ENCODE measurements at places on chromosomes 12 and 14.

DNA sequence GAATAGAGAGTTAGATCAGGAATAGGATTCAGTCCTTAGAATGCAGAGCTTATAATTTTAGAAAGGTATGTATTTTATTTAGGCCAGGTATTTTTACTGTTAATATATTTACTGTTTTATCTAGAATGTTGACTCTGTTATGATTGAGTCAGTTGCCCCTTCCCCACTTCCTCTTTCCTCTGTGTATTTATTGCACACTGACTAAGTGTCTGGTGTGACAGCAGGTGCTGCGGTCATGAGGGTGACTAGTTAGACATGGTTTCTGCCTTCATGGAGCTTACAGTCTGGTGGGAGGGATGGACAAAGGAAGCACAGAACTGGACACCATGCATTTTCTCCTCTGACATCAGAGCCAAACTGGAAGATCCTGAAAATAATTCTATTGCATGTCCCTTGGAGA lies 159.8 kb downstream of the CACNA1C start:
- no peak for DNase-seq

DNA sequence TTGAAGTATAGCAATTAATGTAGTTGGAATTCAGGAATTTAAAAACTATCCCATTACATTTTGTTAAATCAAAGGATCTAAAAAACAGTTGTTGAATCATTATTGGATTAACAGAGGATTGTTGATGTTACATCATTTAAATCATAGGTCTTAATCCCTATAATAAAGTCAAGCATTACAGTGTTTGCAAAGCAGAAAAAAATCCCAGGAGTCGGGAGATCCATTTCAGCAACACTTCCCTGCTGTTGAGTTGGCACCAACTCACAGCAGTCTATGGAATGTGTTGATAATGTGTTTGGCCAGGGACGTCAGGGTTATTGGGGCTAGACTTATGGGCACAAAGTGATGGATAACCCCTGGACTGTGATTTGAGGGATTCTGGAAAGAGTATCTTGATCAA lies 99.1 kb upstream of the TMTC1 start:
- DNase-seq = no peak

DNA sequence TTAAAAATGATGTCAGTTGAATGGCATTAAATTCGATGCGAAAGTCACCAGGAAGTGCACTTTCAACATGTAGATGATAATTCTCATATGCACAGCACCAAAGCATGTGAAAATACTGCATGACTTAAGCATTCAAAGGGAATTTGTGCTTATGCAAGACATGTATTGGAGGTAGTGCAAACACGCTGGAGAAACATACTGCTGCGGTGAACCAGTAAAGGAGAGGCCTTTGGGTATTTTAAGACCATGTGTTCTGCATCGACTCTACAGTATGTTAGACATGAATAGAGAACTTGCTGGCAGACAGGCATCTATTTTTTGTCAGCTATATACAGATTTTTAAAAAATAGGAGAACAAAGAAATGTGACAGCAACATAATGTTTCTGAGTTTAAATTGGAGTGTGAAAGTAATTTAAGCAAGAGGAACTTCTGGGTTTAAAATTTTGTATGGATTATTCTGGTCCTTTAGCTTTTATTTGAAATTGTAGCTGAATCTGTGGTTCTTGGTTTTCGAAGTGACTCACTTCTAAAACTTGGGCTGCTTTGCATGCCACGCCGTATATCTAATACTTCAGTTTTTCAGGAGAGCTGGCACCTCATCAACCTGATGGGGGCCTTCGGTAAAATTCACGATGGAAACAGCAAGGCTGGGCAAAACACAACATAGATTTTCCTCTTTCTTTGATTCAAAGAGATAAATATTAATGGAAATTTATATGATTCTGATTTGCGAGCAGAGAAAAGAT lies 408.7 kb downstream of the APAF1 start:
- no peak for DNase-seq

DNA sequence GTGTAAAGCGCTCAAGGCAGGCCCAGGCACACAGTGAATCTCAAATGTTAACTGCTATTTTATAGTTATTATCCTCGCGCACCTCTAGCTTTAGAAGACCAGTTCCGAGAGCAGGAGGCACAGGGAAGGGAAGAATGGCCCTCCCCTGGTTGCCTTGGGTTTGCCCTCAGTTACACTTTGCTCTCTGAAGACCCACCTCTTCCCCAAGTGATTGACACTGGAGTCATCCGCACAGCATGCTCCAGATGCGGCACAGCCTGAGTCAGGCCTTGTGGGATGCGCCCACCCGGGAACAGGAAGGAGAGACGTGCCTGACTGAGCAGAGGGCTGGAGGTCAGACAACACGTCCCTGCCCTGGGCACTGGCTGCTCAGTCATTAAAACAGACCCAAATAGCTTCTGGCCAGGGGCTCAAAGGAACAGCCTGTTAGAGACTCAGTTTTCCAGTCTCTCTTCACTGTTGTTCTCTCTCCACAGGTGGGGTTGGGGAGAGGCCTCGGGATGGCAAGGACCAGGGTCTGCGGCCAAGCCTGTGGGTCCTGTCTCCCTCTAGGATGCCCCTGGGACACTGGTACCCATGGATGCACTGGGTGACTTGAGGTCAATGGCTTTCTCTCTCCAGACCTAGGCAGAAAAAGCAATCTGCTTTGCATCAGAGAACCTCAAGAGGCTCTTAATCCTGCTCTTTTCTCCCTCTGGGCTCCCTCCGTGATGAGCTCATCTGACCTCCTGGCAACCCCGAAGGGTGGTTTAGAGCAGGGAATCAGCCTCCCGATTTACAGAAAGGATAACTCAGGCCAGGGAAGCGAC lies 13.6 kb upstream of the MLXIP start:
- no peak for DNase-seq

DNA sequence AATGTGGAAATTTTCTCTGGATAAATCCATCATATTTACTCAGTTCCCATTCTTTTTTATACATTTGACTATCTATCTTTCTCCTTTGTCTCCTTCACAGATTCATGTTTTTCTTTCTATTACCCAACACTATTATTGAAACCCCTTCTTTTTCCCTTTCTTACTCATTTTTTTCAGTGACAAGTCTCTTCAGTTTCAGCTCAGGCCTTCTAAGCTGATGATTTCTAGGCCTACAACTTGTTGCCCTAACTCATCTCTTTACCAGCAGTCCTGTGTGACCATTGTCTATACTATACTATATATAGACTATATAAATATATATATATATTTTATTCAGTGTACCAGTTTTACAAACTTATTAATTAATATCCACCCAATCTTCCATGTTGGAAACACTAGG lies 31.8 kb downstream of the SLC16A7 start:
- DNase-seq = no peak

GRCh38 chr14:99393059-99393655 lies 87.5 kb downstream of the SETD3 start:
- no peak for DNase-seq

- peak; percentile 41 for DNase-seq
Observed at GRCh38 chr12:6927379-6928021, at the start of gene ATN1. Gene ATN1 (plus strand): TSS chr12:6927959. CDS start chr12:6934002, 6,043 bp downstream.

DNA sequence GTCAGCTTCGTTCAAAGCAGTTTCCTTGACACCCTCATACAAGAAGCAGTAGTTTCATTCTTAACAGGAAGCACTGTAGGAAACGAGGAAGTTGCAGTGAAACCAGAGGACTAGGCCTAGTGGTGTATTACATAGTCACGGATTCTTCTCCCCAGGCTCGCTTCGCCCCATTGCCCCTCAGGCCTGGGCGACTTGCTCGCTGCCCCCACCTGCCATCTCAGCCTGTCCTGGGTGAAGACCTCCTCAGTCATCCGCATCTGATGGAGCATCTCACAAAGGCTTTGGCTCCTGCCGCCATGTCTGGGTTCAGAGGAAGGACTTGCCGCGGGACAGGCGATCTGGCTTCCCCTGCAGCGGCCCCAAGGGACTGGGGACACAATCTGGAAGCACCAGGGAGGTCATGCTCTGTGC lies 93.5 kb downstream of the LMNTD1 start:
- no peak for DNase-seq

DNA sequence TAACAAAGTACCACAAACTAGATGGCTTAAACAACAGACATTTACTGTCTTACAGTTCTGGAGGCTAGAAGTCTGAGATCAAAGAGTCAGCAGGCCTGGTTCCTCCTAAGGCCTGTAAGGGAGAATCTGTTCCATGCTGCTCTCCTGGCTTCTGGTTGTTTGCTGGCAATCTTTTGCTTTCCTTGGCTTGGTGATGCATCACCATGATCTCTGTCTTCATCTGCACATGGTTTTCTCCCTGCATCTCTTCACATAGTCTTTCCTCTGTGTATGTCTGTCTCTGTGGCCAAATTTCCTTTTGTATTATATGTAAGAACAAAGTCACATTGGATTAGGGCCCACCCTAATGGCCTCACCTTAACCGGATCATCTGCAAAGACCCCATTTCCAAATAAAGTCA lies 168.5 kb downstream of the CAPZA3 start:
- no peak for DNase-seq

- DNase-seq = no peak
Observed at GRCh38 chr14:98189062-98189461, 1082.9 kb downstream of the BCL11B start.

DNA sequence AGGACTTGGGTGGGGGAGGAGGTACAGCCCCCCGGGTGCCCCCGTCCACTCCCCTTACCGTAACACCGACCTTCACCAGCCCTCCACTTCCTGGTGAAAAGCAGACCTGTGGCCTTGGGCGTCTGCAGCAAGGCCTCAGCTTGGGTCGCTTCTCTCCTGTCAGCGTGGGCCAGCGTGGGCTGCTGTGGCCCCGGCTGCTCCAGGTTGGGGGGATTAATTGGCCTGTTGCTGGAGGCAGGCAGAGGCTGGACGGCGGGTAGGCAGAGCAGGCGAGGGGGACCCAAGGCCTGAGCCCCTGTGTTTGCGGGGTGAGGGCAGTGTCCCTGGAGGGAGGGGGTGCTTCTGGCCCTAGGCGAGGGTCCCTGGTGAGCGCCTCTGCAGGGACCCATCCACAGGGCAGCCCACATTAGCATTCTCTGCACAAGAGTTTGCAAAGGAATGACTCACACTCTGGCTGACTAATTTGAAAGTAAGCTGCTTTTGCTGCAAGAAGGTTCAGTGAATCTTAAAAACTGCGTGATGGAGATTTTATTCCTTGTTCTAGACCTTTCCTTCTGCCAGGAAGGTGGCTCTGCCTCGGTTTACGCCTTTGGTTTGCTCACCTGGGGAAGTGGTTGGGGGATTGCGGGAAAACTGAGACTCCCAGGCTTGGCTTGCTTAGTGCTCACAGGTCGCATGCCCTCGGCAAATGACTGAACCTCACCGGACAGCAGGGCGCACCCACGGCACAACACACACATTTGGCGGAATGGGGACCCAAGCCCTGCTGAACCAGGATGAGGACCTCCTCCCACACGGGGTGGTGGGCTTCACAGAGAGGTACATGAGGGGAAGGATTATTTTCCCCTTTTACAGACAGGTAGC lies 37.9 kb upstream of the DLK1 start:
- DNase-seq = no peak

DNA sequence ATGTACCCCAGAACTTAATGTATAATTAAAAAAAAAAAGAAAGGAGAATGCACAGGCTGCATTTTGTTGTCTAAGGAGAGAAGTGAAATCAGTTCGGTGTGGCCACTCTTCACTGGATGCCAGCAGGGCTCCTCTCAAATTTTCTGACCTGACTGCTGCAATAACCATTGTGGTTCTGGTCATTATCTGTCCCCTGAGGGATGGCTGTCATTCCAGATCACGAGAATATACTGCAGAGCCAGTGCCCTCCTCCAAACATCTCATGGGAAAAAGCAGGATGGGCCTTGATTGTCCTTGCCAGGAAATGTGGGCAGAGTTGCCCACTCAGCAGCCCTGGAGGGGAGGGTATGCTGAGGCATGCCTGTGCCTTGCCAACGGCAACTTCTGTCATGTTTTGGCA lies 139.1 kb downstream of the SLC8A3 start:
- no peak for DNase-seq

DNA sequence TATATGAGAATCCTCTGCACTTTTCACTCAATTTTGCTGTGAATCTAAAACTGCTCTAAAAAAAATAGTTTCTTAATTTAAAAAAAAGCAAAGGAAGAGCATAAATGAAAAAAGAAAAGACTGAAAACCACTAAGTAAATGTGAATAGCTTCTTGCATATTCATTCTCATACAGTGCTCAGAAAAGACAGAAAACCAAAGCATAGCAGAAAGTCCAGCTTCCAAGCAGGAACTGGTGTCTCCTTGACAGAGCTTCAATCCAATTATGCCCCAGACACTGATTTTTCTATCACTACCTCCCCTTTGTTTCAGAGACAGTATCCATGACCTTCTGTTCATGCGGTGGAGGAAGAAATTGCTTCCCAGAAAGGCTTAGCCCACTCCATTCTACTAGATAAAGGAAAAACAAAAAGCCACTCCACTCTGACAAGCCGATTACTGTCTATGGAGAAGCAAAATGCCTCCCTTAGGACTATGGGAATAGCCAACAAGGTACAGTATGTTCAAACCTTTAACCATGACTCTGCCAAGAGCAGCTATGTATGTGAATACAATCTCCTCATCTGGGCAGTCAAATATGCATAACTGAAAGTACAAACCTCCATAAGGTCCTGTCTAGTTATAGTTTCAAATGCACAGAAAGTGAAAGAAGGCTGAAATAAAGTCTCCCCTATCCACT lies 40.6 kb downstream of the ATF7 start:
- no peak for DNase-seq

- no peak for DNase-seq
Observed at GRCh38 chr12:89825591-89826449, 117.2 kb upstream of the ATP2B1 start.

All from activated gamma-delta T cell (primary cell).